ENCODE measurements at places on chromosomes 7 and 10.

- no peak for DNase-seq
Measured at GRCh38 chr10:88347597-88348304, 235.4 kb downstream of the RNLS start.

DNA sequence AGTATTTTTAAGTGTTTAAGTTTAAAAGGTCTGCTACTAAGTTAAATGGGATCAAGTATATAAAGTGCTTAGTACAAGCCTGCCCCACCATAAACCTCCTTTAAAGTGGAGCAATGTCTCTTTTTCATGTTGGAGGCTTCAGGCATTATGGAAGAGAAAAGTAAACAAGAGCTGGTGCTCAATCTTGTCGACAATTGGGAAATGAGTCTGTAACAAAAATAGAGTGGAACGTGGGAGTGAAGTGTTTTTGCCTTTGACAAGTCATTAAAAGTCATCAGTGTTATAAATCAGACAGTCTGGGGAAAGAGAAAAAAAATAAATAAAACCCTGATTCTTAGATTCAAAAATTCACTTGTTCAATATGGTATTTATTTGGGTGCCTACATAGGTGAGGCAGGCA, 44.7 kb downstream of the DNAJC12 start:
- no peak for DNase-seq

DNA sequence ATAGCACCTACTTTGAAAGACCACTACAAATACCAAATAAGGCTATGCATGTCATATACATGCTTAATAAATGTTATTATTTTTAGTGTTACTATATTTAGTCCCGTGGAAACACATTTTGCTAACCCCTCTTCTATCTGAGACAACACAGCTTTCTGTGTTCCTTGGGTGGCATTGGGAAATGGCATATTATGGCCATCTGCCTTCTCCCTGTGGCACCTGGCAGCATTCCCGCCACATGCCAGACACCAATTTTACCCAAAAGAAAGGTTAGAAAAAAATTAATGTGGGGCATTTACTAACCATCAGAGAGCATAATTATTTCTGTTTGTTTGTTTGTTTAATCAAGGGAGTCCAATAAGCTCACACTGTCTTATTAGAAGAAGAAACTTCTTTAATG, 168.6 kb upstream of the ETV1 start:
- no peak for DNase-seq

DNA sequence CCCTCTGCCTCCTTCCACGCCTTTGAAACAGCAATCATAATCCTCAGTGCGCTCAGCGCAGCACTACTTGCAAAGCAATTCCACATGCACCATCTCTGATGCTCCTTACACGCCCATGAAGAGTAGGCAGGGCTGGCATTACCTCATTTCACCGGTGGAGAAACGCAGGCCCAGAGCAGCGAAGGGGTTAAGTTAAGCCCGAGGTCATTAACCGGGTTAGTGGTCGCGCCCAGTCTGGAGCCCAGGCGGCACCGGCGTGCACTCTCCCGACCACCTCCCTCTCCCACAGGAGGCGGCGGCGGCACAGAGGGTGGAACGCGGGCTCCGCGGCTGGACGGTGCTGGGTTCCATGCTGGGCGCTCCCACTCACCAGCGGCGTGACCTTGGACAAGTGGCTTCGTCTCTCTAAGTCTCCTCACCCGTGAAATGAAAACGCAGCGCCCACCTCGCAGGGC, 515 bp downstream of the FASTK start:
- no peak for DNase-seq

GRCh38 chr10:23630885-23631284, 192.0 kb downstream of the OTUD1 start:
- no peak for DNase-seq

GRCh38 chr10:116457488-116457887, 29.8 kb downstream of the PNLIPRP3 start:
- DNase-seq: no peak

- no peak for DNase-seq
Measured at GRCh38 chr10:109894516-109894915, 28.8 kb downstream of the XPNPEP1 start.

GRCh38 chr7:33824911-33825459, 80.4 kb upstream of the BMPER start:
- DNase-seq: no peak

Data from stimulated activated CD8-positive, alpha-beta memory T cell treated with anti-CD3 and anti-CD28 coated beads, Interleukin-4, amount 100 ng/mL, for 1 hour (primary cell).